SHP77 treated with DMSO at 0.1 percent for 48 hours (cell line): ENCODE measurements at places on chromosomes 3 and 15.

DNA sequence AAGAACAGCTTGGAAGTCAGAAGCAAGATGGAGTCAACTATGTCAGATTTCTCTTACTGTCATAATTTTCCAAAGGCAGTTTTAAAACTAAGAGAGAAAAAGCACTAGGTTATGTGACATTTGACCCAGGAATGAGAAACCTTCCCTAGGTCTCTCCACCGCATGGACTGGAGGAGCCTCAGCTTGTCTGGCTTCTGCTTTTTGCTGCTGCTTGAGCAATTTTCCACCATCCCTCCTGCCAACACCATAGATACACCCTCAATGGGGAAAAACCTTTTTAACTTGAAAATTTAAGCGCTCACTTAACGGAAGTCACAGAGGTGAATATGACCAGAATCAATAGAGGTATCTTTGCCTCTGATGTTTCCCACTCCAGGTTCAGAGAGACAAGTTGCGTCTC is 17.8 kb upstream of the IREB2 start:
- no peak for DNase-seq

GRCh38 chr3:171622126-171622525 is 161.9 kb upstream of the TNIK start:
- no peak for DNase-seq

DNA sequence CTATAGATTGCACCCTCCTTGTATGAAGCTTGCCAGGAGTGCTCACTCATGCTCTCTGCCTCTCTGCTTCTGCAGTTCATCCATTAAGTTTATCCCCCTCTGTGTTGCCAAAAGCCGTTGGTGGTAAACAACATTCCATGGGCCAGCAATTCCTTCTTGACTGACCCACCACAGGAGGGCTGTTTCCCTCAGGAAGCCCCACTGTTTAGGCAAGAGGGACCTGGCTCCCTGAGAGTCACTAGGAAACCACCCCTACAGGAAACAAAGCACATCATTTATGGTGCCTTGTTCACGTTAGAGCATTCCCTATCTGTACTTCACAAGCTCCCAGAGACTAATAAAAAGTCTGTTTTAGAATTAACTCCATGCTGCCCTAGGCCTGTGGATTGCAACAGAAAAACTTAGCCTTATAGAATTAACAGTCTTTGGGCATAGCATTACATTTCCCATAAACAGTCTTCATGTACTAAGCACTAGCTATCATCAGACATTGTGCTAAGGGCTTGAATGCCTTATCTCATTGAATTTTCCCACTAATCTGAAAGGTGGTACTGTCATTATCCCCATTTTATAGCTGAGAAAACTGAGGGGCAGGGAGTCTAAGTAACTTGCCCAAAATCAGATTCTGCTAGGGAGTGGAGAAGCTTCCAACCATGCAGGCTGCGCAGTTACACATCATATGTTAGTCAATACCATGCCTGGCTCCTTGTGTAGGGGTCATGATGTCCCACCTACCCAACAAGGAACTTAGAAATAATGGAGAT is 149.9 kb downstream of the SHQ1 start:
- no peak for DNase-seq

- no peak for DNase-seq
Measured at GRCh38 chr15:49082960-49083359, 36.7 kb upstream of the SECISBP2L start.

DNA sequence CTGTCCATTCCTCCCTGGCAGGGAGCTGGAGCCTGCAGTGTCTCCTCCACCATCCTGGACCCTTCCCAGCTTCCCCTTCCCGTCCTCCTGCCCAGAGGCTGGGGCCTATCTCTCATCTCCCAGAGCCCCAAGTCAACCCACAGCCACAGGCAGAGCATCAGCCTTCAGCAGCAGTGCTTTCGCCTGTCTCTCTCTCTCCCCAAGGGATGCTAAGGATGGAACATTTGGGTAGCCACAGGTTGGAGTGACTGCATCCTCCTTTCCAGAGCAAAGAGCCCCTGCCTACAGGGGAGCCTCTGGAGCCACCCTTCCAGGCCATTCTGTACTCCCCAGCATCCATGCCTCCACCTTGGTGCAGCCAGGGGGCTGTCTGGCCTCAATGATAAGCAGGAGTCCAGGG is 4.2 kb downstream of the PLCB2 start:
- DNase-seq = no peak

DNA sequence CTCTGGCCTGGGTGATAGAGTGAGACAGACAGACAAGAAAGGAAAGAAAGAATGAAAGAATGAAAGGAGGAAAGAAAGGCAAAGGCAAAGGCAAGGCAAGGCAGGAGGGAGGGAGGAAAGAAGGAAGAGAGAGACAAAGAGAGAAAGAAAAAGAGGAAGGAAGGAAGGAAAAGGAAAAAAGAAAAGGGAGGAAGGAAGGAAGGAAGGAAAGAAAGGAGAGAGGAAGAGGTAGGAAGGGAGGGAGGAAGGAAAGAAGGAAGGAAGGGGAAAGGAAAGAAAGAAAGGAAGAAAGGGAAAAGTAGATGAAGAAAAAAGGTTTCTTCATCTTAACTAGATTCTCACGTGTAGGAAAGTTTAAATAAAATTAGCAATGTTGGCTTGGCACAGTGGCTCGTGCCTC is 142.2 kb downstream of the GREM1 start:
- no peak for DNase-seq

GRCh38 chr3:32685543-32686185 is 676 bp downstream of the CNOT10 start:
- DNase-seq = no peak

GRCh38 chr3:156675830-156676767 is 1.7 kb downstream of the TIPARP start:
- DNase-seq = peak; percentile 53

DNA sequence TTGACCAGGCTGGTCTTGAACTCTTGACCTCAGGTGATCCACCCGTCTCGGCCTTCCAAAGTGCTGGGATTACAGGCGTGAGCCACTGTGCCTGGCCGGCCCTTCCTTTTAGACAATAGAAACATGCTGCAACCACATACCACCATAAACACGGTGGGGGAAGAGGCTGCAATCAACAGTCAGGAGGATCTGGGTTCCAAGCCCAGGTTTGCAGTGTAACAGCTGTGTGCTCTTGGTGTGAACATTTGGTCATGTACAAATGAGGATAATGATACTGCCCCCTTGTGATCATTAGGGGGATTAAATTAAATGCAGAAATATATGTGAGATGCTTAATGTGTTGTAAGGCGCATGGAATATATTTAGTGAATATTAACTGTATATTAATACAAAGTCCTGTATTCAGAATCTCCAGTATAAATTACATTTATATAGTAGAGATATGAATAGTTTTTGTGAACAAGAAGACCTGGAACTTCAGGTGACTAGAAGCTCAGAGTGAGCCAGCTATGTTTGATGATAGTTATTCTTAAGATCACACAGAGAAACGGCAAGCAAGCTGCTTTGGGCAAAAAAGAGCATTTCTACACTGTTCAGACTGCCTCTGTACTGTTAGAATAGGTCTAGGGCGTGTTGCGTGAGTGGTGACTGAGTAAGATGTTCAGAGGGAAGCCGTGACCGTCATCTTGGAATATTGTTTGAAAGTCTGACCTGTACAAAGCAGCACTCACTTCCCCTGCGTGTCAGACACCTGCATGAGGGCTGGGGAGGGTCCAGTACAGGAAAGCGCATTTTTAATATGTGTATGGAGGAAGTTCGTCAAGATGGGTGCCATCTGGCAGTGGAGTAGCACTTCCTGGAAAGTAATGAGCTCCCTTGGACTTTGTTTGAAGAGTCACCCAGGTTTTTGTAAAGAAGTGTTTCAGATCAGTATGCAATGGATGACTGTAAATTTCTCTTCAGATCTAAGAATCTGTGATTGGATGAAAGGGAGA is 125.8 kb downstream of the PGPEP1L start:
- DNase-seq = peak; percentile 15

GRCh38 chr15:38255690-38256089 is 3.1 kb downstream of the SPRED1 start:
- DNase-seq = no peak

- DNase-seq = no peak
Measured at GRCh38 chr15:52112203-52112750, 298 bp downstream of the BCL2L10 start.

DNA sequence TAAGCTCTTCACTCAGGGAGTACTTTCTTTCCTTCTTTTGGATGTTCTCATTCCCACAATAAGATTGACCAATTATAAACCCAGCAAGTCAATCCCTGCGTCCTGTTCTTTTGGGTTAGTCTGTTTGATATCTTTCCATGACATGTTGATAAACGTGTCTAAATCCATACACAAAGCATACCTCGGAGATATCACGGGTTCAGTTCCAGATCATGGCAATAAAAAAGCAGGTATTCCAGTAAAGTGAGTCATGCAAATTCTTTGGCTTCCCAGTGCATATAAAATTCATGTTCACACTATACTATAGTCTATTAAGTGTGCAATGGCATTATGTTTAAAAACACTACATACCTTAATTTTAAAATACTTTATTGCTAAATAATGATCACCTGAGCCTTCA is 667.7 kb downstream of the MAGI1 start:
- no peak for DNase-seq

GRCh38 chr3:155889952-155890351 is 19.5 kb downstream of the GMPS start:
- no peak for DNase-seq

DNA sequence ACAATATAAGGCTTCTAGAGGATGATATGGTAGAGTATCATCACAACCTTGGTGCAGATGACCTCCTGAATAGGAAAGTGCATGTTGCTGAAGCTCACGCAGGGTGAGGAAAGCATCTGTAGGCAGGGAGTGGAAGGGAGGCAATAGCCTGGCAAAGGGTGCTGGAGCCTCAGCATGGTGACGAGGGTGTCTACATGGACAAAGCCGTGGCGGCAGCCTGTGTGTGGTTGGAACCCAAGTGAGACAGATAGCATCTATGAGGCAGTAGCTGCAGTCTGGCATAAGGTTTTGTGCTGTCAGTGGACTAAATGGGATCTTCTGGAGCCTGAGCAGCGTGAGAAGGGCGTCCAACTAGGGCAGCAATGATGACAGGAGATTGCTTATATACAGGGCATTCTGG is 132.5 kb downstream of the DLG1 start:
- no peak for DNase-seq

- no peak for DNase-seq
Measured at GRCh38 chr15:56910801-56911200, 7.6 kb upstream of the TCF12 start.

GRCh38 chr3:71974786-71975185 is 189.8 kb upstream of the PROK2 start:
- DNase-seq = no peak

DNA sequence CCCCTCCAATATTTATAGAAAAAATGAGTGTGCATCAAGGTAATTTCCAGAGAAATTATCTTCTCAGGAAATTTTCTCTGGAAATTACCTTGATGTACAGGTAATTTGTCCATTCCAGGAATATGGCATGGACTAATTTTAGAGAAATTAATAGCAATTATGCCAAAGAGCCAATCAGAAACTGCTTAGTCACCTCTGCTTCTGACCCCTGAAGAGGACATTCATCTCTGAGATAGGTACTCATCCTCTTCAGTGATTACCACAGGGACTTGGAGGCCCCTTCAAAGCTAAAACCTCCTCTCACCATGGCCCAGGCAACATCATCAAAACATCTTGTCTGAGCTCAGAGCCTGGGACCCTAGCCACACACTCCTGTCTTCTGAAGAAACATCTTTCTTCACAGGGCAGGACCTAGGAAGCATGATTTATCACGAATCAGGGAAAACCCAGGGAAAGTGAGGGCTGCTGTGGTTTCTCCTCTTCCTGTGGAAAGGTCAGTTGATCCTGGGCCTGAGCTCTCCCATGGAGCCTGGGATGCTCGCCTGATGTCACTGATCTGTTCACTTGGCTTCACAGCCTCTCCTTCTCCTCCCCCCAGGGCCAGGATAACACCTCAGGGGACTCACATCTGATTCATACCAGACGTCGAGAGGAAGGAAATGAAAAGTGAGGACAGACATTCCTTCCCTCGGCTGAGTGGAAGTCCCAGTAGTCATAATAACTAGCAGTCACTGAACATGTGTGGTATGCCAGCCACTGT is 210.5 kb downstream of the DTWD1 start:
- no peak for DNase-seq

DNA sequence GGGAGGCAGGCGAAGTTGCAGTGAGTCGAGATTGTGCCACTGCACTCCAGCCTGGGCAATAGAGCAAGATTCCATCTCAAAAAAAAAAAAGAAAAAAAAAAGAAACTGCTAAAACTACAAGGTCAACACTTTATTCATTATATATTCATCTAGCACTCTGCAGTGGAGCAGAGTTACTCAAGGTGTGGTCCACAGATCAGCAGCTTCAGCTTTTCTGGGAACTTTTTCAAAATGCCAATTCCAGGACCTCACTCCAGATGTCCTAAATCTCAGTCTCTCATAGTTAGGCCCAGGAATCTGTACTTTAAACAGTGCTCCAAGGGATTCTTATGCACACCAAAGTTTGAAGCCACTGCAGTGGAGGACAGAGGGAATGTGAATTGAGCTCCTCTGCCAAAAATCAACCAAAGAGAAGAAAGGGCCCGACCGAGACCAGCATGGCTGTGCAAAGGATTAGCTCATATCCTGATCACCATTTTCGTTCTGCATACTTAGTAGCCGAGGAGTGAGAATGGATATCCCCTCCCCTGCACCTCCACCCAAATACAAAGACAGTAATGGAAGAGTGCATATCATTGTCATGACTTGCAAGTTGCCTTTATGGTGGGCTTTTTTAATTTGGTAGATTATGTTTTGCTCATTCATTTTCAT is 201.9 kb downstream of the MEX3B start:
- DNase-seq = no peak
